ENCODE measurements at places on chromosomes 7 and 10.

DNA sequence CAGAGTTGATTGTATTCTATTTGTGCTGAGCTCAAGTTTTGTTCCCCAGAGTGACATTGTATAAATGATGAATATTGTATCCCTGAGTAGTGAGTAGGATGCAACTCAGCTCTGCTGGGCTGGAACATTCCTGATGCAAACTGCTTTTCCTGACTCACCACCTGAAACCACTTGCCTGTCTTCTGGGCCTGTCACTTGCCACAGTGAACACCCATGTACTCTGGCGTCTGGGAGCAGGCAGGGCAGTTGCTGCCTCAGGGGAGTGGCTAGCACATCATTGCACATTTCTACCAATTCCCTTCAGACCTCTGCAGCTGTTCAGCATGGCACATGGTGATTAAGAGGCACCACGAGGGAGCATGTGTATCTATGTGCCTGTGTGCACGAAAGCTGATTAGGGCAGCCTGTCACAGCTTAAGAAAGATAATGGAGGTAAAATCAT, 157.3 kb downstream of the SND1 start:
- peak; percentile 59 for DNase-seq

DNA sequence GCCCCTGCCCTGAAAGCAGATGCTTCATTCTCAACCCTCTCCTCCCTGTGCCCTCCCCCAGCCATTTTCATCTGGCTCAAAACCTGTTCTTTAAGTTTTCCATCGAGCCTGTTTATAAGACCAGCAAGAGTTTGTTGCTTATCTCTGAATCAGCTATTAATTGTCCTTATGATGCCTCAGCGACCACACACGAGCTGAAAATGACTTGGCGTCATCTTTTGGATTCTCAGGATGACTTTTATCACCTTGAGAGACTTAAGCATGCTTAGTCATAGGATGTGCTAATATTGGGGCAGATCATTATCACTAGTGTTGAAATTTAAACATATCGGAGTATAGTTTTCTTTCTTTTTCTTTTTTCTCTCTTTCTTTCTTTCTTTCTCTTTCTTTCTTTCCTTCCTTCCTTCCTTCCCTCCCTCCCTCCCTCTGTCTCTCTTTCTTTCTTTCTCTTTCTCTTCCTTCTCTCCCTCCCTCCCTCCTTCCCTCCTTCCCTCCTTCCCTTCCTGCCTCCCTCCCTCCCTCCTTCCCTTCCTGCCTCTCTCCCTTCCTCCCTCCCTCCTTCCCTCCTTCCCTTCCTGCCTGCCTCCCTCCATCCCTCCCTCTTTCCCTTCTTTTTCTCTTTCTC, 184.5 kb downstream of the PHTF2 start:
- DNase-seq = no peak

DNA sequence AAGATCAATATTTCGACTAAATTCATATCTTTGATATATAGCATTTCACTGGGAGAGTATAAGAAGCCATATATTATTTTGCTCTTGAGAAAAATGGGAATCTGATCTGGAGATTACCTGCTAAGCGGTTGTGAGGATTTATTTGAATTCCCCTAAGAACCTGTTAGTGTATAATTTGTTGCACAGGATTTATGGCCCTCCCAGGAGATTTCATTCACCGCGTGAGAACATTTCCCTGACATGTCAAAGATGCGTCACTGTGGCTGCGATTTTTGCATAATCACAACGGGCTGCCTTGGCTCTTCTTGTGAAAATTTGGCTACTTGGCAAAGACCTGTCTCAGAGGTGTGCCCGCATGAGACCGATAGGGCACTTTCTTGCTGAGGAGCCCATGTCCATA, 184.7 kb upstream of the PFKP start:
- DNase-seq = peak; percentile 12

DNA sequence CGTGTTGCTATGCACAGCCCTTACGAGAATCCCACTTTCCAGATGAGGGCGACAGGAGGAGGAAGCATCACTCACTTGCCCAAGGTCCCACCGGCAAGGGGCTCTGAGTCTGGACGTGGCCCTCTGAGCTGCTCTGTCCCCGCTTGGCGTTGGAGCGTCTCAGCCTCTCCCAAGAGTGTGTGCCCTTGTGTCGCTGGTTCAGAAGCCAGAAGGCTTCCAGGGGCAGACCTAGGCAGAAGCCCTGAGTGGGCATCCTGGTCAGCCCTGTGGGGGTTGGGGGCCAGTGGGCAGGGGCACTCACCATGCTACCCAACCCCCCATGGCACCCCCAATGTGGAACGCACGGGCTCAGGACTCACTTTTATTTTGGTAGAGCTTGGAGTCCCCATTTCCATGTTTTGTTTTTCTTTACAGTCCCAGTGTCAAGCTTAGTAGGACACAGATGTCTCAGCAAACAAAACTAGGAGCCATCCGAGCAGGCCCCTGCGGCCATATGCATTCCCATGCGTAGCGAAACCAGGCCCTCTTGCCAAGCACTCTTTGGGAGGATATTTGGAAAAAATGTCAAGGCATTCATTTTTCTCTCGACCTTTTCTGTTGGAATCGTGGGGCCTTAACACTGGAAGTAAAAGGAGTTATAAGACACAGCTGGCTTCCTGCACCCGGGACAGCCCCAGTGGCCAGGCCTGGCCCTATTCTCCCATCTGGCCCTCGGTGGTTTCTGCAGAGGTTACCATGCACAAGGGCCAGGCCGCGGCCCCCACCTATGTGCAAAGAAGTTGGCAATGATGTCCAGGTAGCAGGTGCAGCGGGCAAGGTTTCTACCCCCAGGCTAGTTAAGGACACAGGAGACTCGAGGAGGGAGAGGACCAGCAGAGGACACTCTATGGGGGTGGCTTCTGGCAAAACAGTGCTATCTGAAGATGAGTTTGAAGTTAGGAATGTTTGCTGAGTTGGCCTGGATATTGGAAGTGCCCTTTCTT, 97.0 kb downstream of the LHPP start:
- DNase-seq = no peak

- DNase-seq = no peak
Measured at GRCh38 chr7:90698616-90699015, 102.5 kb downstream of the CDK14 start.

DNA sequence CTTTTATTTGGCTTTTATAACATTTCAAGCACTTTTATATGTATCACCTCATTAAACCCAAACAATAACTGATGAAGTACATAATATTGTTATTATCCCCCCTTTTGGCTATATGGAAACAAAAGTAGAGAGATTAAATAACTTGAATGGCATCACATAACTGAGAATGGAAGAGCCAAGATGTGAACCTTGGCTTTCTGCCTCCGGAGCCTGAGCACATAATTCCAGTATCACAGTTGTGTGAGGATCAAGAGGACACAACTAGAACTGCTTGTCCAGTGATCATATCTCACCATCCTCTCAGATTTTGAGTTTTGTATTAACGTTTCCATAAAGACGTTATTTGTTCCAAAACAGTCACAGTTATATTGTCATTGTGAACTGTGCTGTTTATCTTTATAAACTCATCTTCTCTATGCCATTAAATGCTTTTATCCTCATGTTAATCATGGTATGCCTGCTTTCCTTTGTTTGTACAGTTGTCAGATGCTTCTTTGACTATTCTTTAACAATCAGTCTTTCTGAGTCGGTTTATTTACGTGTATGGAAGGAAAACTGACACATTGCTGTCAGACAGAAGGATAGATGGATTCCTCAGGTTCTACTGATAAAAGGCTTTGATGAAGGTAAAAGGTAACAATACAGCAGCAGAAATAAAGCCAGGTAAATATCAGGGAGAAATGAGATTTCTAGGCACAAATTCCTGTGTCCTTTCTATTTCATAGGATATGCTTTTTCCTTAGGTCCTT, 92.0 kb upstream of the FAM13C start:
- no peak for DNase-seq

DNA sequence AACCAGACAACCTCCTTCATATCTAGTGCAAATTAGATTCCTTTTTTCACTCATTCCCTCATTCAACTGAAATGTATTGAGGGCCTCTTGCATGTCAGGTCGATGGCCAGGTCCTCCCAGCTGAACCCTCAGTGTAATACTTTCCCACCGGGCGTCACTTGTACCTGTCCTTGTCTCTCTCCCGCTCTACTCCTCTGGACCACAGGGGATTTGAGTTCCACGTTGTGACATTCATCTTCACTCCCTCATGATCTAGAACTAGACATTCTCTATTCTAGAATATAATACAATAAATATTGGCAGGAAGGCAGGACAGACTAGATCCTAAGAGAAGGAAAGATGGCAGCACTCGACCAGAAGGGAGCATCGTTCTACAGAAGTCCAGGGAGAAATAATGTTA, 83.9 kb downstream of the WNT2 start:
- DNase-seq = no peak

- DNase-seq = no peak
Measured at GRCh38 chr10:131770946-131771633, 129.7 kb upstream of the PPP2R2D start.

- DNase-seq = no peak
Measured at GRCh38 chr10:90028312-90028711, 326.9 kb downstream of the KIF20B start.

GRCh38 chr7:69908454-69908853, 310.2 kb downstream of the AUTS2 start:
- no peak for DNase-seq

- DNase-seq = no peak
Measured at GRCh38 chr10:76026905-76027304, 595.5 kb downstream of the LRMDA start.

GRCh38 chr7:13949939-13950338, 39.5 kb downstream of the ETV1 start:
- DNase-seq = no peak

DNA sequence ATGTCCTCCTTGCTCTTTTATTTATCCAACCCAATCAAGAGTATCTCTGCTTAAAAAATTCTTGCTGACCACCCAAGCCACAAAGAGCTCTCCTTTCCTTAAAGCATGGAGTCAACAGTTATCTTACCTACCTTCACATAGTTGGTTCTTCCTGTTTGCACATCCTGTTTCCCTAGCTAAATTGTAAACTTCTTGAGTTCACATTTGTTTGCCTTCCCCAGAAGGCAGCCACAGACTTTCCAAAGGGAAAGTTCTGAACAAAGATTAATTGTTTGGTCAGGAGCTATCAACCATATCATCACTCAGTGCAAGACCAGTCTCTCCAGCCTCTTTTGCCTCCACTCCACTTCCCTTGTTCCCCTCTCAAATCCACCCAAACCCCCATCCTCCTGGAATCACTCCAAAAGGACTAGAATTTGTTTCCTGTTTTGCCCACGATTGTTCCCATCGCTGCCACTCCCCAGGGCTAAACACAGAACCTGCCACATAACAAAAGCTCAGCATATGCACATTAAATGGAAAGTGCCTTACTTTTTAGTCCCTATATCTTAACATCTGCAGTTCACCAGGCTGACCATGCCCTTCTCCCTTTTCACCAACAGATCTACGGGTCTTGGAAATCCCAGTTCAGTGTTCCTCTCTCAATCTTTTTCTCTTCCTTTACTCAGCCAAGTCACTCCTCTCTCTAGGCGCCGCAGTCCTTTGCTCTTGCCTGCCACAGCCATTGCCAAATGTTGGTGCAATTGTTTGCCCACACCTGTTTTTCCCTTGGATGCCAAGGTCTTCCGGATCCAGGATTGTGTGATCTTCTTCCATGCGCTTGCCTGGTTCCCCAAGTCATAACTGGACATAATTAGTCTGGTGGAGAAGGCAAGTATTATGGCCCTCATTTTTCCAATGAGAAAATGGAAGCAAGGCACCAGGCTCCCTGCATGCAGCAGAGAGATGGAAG, 265.5 kb downstream of the KCNMA1 start:
- no peak for DNase-seq

GRCh38 chr7:83456413-83456812, 192.5 kb downstream of the SEMA3E start:
- no peak for DNase-seq

- no peak for DNase-seq
Measured at GRCh38 chr7:8226501-8226900, 35.5 kb downstream of the ICA1 start.

GRCh38 chr10:114876169-114876568, 54.6 kb downstream of the FHIP2A start:
- no peak for DNase-seq

GRCh38 chr10:133353202-133353959, 4.4 kb downstream of the FUOM start:
- no peak for DNase-seq

DNA sequence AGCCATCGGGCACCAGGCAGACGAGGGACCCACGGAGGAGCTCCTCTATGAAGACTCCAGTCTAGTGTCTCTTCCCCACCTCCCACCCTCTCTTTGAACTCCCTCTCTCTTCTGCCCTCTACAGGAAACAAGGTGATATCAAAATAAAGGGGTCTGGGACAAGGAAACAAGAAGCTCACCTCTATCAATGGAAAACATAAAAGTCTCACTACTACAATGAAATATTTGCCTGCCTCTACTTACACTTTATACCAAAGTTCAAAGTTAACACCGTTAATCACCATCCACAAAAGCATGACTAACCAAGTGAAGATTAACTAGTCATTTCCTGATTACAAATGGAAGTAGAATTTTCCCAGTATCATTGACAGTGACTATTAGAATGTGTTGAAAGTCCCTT, 82.2 kb downstream of the PARD3 start:
- DNase-seq = peak; percentile 45

- DNase-seq = no peak
Measured at GRCh38 chr7:27549606-27550005, 113.1 kb downstream of the HIBADH start.

- no peak for DNase-seq
Measured at GRCh38 chr7:50697748-50698147, 84.9 kb downstream of the GRB10 start.

DNA sequence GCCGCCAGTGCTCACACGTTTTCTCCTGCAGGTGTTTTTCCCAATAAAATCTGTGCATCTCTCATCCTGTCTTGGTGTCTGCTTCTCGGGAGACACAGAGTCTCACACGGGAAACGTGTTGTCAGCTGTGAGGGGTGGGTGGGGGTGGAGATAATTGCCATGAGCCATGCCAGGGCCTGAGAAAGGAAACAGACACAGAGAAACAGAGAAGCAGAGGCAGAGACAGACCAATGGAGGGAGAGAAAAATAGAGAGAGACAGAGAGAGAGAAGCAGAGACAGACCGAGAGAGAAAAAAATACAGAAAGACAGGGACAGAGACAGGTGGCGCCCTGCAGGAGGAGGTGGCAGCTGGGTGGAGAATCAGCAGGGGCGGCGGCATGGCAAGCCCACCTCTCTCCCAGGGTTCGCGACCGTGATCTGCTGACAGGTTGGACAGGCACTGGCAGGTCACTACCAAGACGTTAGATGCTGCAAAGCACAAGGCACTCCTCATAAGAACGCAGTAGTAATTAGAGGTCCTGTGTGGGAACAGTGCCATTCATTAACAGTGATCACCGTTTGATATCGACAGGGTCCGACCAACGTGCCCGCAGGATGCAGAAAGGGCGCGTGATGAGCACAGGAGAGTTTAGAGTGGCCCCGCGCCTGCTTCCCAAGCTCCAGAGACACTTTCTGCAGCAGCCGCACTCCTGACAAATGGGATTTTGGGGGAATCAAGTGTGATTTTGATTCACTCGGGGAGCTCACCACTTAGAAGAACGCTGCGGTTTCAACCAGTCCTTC, 70.5 kb upstream of the INSIG1 start:
- DNase-seq = no peak

GRCh38 chr7:20200361-20200760, 16.8 kb downstream of the MACC1 start:
- no peak for DNase-seq

GRCh38 chr10:95864906-95865813, 42.6 kb upstream of the CC2D2B start:
- peak; percentile 76 for DNase-seq

Data from fibroblast of skin of abdomen (primary cell).